ENCODE measurements at places on chromosomes 4 and X.

GRCh38 chr4:39933671-39934590, 43.8 kb downstream of the PDS5A start:
- DNase-seq: no peak

DNA sequence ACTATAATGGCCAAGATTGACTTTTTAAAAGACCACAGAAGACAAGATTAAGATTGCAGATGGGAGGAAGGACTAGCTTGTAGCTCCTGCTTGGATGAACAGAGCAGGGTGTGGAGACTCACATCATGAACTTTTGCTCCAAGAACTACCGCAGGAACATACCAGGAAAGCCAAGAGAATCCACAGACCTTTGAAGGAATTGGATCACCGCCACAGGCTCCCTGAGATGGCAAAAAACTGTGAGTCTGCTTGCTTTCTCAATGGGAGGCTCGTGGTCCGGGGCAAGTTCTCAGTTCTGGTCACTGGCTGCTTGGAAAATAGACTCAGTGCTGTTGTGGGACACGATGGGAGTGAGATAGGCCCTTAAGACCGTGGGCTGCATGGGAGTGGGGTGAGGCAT, 276.6 kb downstream of the CCSER1 start:
- DNase-seq: no peak

DNA sequence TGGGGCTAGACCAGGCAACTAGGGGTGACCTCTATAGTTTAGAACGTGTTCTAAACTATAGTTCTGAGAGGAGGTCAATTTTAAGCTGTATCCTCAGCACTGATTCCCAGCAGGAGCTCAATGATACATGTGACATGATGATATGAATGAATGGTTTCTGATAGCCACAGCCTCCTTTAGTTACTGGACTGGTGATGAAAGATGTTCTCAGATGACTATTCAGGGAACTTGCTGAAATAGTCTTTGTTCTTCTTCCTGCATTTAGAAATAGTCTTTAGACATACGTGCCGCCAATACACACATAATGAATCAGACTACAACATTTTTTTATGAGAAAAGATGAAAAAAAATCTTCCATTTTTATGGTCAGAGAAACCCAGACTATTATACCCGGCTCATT, 116.3 kb upstream of the TMEM150C start:
- DNase-seq: no peak

DNA sequence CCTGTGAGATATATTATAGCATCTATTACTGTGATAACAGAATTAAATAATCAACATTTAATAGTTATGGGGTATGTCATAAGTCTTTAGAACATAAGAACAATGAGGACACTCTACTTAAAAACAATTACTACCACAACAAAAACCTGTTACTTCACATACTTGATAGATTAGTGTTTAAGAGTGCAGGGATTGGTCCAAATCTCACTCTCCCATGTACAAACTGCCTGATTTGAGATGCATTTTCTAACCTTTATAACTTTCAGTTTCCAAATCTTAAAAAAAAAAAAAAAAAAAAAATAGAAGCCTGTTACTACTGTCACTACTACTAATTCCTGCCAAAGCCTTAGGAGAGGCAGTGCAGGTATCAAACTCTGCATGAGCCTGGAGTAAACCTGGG, 5.6 kb downstream of the PCDH18 start:
- no peak for DNase-seq

DNA sequence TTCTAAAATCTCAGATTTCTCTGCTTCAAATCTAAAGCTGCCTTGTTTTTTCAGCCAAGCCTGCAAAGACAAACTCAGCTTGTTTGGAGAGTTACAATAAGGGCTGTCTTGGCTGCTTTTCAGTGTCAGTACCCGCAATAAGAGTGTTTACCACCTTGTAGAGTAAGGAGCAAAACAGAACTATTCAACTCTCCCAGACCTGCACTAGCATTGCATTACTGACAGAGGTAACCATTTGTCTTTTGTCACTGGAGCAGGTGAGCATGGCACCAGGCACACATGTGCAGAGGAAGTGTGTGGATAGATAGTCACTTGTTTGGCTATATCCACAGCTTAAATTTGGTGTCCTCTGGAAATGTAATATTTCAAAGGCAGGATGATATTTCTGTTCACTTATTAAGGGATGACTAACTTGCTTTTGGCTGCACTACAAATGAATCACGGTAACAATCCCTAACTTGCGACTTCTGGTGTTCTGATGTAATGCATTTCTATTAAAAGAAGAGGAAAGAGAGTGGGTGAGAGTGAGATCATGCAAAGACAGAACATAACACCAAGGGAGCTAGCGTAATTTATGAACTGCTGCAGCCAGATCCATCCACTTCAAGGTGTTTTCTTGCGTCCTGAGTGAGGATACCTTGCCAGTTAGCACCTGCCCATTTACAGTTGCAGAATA, 38.6 kb downstream of the PTCHD1 start:
- no peak for DNase-seq

- DNase-seq: peak; percentile 65
Measured at GRCh38 chr4:1008840-1009541, 2.4 kb upstream of the FGFRL1 start.

DNA sequence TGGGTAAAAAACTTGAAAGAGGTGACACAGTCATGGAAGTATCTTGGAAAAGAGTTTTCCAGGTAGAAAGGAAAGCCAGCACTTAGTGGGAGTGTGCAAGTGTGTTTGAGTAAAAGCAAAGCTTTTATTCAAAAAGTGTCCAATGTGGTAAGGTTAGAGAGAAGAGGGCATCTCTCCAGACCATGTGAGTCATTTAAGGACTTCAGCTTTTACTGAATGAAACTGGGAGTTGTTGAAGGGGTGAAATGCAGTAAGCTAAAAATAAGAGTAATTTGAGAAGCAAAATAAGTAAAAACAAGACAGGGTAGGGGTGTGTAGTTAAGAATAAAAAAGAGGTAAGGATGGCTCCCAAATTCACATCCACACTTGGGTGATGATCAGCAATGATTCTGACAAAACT, 238.9 kb downstream of the SLC7A11 start:
- no peak for DNase-seq

- DNase-seq: no peak
Measured at GRCh38 chrX:43585922-43586321, 70.2 kb upstream of the MAOA start.

- no peak for DNase-seq
Measured at GRCh38 chrX:105134273-105134672, 86.2 kb downstream of the TEX13A start.

DNA sequence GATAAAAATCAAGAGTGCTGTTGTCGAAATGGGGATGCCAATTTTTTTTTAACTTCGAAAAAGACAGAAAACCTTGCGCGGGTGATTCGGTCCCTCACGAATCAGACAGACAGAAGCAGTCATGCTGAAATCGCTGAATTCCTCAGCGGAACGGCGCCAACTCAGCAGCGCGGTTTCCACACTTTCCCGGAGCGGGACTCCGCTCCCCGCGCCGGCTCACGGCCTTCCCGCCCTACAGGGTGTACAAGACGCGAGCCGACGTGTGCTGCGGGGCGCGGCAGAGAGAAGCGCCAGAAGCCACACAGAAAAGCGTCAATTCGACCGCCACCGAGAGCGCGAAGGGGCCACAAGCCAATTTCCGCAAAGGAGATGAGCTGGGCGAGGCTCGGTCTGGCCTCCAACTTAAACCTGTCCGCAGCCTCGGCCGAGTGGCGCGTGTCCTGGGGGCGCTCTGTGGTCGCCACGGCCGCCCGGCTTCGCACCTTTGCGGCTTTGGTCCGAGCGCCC, 1.3 kb downstream of the NEXMIF start:
- DNase-seq: no peak

- no peak for DNase-seq
Measured at GRCh38 chr4:70678383-70678999, 9.8 kb upstream of the UTP3 start.

DNA sequence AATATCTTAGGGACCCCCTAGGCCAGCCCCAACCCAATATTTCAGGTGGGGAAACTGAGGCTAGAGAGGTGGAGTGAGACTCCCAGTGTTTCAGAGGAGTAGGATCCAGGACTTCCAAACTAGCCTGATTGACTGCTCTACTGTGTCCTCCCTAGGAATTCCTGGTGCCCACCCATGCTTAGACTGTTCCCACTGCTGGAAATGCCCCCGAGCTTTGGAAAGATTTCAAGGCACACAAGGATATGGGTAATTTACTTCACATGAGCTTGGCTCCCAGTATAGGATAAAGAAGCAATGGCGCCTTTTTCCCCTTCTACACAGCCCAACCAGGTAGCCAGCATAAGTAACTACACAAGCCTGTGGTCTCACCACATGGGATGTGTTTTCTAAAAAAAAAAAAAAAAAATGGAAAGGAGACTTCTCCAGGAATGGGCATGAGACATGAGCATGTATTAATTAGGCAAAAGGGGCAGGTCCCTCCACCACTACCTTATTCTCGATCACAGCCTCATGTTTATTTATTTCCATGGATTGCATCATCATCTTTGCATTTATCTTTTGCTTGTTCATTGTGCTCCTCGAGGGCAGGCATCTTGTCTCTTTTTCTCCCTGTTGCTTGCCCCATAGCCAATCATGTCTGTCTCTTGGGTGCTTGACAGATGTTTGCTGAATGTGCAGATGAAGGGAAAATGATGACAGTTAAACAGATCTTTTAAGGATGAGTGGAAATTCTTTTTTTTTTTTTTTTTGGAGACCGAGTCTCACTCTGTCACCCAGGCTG, 66.7 kb downstream of the DRD5 start:
- DNase-seq: no peak

GRCh38 chrX:137519459-137519858, 46.5 kb upstream of the ZIC3 start:
- DNase-seq: no peak

GRCh38 chr4:121484633-121485032, 103.8 kb upstream of the QRFPR start:
- peak; percentile 44 for DNase-seq

GRCh38 chrX:120315776-120316175, 4.5 kb upstream of the TMEM255A start:
- no peak for DNase-seq

All from T47D (cell line).